ENCODE measurements at places on chromosomes 7 and 10.
A peak's percentile ranks its signal among the peaks of the same experiment; 100 is the strongest.

- DNase-seq, result no peak
Measured at GRCh38 chr10:4334871-4335270, 491.1 kb upstream of the AKR1E2 start.

DNA sequence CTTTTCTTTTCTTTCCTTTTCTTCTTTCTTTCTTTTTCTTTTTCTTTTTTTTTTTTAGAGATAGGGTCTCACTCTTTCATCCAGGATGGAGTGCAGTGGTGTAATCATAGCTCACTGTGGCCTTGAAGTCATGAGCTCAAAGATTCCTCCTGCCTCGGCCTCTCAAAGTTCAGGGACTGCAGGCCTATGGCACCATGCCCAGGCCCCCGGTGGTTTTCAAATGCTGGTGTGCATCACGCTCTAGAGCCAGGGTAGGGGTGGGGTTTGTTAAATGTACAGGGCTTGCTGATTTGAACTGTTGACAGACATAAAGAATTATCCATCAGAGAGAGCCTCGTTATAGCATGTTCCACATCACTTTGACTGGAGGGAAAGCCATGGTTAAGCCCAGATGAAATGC, 5.8 kb downstream of the MINDY4 start:
- DNase-seq, result no peak

- DNase-seq, result no peak
Measured at GRCh38 chr10:72320676-72321247, 34.0 kb downstream of the DNAJB12 start.

GRCh38 chr10:92177546-92177945, 113.3 kb downstream of the CPEB3 start:
- no peak for DNase-seq

- no peak for DNase-seq
Measured at GRCh38 chr10:11011436-11011835, 6.2 kb upstream of the CELF2 start.

DNA sequence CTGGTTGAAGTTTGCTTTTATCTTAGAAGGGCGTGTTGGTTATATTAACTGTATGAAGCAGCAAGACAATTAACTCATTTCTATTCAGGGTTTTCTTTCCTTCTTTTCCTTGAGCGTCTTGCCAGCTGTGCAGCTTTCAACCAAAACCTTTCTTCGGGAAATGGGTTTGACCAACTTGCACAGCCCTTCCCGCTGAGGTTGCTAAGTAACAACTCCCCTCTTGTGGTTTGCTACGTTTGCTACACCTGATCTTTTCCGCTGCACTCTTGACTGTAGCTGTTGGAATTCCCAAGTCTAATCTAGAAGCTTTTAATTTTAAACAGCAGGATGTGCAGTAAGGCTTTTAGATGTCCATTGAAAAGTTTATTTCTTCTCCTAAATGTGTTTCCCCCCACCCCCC, 116.9 kb downstream of the CDCA7L start:
- DNase-seq, result no peak

GRCh38 chr10:121032460-121032859, 181.3 kb downstream of the WDR11 start:
- no peak for DNase-seq

GRCh38 chr7:134458806-134459698, at the start of gene AKR1B1:
TSS of gene AKR1B1 (minus strand) at chr7:134459100. CDS start at chr7:134459062, 38 bp downstream.
- DNase-seq, result peak; percentile 72

DNA sequence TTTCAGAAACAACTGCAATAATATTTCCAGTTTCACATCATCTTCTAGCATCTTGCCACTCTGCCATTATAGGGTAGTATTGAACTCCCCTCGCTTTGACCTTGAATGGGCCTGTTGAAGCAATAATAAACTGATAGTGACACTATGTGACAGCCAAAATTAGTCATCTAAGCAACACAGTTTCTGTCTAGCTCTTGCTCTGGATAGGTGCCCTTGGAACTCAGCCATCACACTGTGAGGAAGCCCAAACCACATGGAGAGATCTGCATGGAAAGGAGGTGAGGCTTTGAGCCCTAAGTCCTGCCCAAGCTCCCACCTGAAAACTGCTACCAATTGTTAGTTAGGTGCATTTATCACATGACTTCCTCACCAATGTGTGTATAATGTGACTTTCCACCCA, 18.1 kb upstream of the KCND2 start:
- no peak for DNase-seq

- DNase-seq, result no peak
Measured at GRCh38 chr7:155984028-155984580, 171.8 kb upstream of the SHH start.

- peak; percentile 68 for DNase-seq
Measured at GRCh38 chr7:140230516-140230860, 53.7 kb upstream of the KDM7A start.

- no peak for DNase-seq
Measured at GRCh38 chr10:118809357-118810220, 54.8 kb upstream of the CACUL1 start.

- no peak for DNase-seq
Measured at GRCh38 chr7:95596198-95597063, at the start of gene PDK4. TSS of gene PDK4 (minus strand) at chr7:95596516. CDS start at chr7:95596293, 223 bp downstream.

DNA sequence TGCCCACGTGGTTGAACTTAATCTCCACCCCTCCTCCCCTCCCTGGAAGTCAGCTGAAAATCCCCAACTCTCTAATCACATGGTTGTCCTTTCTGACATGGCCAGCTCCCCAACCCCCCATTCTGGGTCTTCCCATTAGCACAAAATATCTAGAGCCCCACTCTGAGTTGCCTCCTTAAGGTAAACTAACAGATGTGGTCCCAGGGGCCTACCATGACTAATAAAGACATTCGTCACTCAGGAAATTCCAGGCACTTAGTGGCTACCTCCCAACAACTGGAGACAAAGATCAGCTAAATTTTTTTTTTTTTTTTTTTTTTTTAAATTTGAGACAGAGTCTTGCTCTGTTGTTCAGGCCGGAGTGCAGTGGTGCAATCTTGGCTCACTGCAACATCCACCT, 21.1 kb downstream of the CCDC126 start:
- no peak for DNase-seq

GRCh38 chr10:81978238-81978637, 103.2 kb downstream of the NRG3 start:
- no peak for DNase-seq
